ENCODE measurements at places on chromosomes 1 and 21. TPM values are rescaled to one million over a fixed set of nuclear protein-coding genes. Genes with fewer than 3 reads are reported as not detected.
A peak's percentile ranks its signal among the peaks of the same experiment; 100 is the strongest.

KRTAP13-2 gene
- total RNA-seq, result not detected

ADAMTSL4 gene
- 5.8 TPM for total RNA-seq

- no peak for DNase-seq
These were observed 52.5 kb upstream of the ID3 start for GRCh38 chr1:23611601-23612327.

DNA sequence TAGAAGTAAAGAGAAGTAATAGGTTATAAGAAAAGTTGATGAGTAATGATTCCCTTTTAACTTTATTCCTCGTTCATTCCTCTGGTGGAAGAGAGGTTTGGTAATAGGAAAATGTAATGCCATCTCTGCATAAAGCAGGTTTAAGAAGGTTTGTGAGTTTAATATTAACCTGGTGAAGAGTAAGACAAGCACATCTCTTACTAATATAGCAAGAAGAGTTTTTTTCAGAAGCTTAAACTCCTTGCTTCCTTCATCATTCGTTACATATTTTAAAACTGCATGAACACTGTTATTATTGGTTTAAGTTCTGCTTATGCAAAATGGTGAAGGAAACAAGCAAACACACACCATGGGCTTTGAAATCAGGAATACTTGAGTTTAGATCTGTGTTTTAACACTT is 9.2 kb upstream of the PLA2G4A start:
- DNase-seq, result no peak

- peak; percentile 38 for DNase-seq
These were observed 1.3 kb downstream of the NTNG1 start for GRCh38 chr1:107142140-107142542.

- DNase-seq, result no peak
These were observed 21.9 kb upstream of the PLEKHG5 start for GRCh38 chr1:6513320-6513801.

DNA sequence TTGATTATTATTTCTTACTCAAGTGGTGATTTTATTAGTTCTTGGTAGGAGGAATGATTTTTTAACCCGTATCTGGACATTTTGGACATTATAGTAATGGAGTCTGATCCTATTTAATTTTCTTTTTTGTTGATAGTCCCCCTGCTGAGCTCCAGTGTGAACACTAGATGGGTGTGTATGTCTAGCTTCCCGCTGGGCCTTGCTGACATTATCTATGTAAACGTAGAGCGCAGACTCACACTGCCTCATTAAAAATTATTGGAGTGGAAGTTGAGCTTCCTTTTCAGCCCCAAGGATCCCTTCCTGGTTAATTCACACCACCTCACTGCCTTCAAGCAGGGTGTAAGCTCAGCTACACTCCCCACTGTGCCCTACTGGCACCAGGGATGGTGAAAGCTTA is 467.6 kb upstream of the PKN2 start:
- DNase-seq, result no peak
